ENCODE measurements at places on chromosomes 11 and 22.

DNA sequence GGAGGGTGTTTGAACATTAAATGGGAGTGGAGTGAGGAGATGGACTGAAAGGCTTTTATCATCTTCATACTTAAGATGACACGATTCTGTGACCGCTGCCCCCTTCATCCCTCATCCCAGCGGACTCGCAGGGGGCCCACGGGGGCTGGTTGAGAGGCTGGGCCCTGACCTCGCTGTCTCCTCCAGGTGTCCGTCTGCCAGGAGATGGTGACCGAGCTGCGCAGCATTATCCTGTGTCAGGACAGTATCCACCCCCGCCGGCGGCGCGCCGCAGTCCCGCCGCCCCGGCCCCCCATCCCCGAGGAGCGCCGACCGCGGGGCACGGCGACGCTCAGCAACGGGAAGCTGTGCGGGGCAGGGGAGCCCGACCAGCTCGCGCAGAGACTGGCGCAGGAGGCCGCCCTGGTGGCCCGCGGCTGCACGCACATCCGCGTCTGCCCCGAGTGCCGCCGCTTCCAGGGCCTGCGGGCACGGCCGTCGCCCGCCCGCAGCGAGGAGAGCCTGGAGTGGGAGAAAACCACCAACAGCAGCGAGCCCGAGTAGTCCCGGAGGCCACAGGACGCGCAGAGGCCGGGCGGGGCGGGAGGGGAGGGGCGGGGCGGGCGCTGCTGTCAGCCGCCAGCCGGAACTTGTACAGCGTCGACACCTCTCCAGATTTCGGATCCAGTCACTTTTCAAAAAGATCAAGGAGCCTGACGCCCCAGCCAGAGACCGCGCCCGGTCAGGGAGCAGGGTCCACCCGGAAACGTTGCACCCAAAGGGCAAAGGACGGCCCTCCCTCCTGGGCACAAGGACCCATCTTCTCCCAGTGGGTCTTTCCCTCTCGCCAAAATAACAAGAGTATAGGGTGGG, 38.0 kb upstream of the TBCEL start:
- DNase-seq: no peak

- no peak for DNase-seq
These were observed 2.6 kb downstream of the PATZ1 start for GRCh38 chr22:31343235-31344191.

DNA sequence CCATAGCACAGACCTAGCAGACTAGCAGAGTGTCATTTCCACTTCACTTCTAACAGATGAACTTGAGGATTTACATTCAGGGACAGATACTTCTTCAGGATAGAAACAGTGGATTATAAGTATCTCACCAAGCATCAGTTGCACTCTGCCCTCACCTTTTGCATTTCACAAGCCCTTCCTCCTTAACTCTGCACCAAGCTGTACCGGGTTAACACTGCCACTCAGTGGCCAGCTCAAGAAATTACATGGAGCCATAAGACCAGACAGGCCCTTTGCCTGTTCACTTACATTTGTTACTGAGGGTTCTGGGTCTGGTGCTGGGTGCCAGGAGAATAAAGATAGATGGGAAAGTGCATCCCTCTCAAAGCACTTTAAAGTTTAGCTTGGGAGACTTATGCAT, 309.8 kb downstream of the SHANK2 start:
- no peak for DNase-seq

DNA sequence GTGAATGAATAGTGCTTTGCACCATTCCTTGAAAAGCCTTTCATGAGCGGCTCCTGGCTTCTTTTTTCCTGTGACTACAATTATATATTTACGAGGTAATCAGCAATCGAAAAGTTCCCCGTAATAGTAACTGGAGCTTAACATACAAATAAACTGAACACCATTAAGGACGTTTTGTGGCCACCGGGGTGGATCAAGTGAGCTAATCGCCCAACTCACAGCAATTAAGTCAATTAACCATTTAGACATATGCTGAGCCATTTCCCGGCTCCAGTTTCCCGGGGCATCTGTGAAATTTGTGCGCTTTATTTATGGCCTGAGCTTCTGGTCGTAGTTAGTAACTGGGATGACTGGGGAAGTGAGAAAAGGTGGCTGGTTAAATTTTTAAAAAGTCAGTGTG, 465.2 kb downstream of the MIAT start:
- no peak for DNase-seq

GRCh38 chr11:6650104-6650503, 5.5 kb downstream of the DCHS1 start:
- no peak for DNase-seq

GRCh38 chr11:11979488-11980117, 28.8 kb downstream of the DKK3 start:
- no peak for DNase-seq

- no peak for DNase-seq
These were observed 107.8 kb downstream of the FCHSD2 start for GRCh38 chr11:73034331-73034730.

DNA sequence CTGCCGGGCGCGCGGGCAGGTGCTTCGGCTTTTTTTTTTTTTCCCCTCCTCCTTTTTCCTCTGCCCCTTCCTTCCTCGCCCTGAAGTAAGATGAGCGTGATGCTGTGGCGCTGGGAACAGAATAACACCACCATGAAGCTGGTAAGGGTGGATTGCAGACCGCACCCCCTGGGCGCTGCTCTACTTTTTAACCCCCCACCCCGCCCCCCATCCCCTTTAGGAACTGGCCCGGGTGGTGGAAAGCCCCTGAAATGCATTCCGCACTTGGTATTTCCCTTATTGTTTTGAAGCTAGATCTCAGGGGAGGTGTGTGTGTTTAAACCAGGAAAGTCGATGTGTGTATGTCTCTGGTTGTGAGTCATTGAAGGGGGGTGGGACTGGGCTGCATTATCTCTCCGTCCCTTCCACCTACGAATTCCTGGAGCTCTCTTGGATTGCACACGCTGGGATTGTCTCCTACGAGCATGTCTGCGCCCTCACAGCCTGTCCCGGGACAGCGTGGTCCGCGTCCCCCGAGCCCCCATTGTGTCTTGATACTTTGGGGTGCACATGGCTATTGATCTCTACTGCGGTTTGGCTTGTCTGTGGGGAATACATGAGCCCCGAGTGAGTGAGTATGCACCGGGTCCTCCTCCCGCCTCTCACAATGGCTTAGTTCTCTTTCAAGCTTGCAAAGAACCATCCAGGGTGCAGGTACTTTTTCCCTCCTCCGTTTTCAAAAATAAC, 64.9 kb downstream of the NAV2 start:
- DNase-seq: no peak

DNA sequence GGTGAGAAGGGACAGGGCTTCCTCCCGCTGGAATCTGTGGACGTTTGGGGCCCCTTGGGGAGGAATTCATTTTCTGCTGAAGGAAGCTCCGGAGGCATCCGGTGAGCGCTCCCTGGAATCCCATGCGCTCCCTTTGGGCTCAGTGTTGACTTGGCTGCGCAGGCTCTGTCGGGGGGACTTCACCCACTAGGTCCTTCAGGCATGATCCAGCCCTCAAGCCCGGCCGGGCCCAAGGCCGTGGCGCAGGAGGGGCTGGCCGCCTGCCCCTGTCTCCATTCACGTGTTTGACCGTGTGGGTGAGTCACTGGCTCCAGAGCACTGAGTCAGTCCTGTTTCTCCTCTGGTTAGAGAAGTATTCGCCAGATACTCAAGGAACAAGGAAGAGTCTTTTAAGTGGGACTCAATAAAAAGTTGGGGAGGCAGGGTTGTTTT, 1.4 kb downstream of the CTTN start:
- DNase-seq: no peak

GRCh38 chr11:118511601-118512000, 15.7 kb upstream of the TTC36 start:
- DNase-seq: no peak

DNA sequence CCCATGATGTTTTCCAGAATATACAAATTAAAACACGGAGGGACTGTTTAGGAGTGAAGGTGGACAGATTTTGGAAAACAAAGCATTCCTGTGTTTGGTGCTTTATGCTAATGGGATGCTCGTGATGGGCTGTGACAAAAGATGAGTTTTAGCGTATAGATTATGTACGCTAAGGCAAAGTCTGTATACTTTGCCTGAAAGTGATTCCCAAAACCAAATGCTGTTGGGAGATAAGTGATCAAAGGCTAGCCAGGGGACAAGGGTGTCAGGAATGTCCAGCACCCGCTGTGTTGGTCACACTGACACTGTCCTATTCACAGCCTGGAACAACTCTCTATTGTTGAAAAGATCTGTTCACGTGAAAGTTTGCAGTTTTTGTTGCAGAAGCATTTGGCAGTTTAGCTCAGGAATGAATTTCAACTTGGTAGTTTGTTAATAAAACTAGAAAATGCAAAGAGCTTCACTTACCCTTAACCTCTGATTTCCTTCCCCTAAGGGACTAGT, 1.5 kb downstream of the JAM3 start:
- DNase-seq: no peak

- no peak for DNase-seq
These were observed 140.7 kb upstream of the ANO3 start for GRCh38 chr11:26191193-26191592.
